ENCODE measurements at places on chromosomes 4 and X. TPM values are rescaled to one million over a fixed set of nuclear protein-coding genes. Genes with fewer than 3 reads are reported as not detected.

DNA sequence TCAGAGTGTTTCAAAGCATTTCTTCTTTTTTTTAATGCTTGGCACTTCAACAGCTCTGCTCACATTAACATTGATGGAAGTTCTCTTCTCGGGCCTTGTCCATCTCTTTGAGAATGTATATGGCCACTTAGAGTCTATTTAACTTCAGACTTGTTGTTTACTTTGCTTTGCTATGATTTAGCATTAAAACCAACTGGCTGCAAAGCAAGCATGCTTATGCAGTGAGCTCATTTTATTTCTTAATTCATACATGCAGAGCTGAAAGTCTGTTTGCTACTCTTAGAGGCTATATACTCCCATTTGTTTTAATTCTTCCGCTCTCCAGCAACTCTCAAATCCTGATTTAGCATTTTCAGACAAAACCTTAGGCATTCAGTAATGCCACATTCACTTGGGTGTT, 107.6 kb upstream of the PACRGL start:
- peaks cover 4% of the 10 kb centered on the region for H3K27me3 ChIP-seq
- no peaks in the 10 kb centered on the region for H3K4me1 ChIP-seq
- H3K4me3 ChIP-seq: no peak overlapping the region
- DNase-seq: no peak
- H3K27ac ChIP-seq: no peak overlapping the region
- no peaks in the 10 kb centered on the region for H3K36me3 ChIP-seq

The FAT1 gene
- not detected for polyA plus RNA-seq

The DTHD1 gene
- 15.6 TPM for polyA plus RNA-seq

The ARMCX1 gene
- 0.14 TPM for polyA plus RNA-seq

The SPANXN3 gene
- not detected for polyA plus RNA-seq

The GASK1B gene
- polyA plus RNA-seq: not detected

DNA sequence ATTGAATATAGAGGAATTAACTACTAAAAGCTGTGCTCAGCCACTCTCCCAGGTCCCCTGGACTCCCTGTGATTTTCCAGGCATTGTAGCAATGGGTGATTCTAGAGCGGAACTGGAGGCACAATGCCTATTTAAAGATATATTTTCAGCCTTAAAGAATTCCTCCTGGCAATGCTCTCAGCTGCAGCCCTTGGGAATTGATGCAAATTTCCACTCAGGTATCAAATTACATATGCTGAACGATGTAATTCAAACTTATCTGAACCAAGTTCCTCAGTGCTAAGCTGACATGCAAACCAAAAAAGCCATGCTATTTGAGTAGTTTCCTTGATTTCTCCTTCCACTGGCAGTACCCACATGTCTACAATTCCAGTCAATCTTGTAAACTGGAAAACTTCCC, 86.3 kb upstream of the GABRA3 start:
- H3K27ac ChIP-seq: no peak overlapping the region
- no peaks in the 10 kb centered on the region for H3K36me3 ChIP-seq
- no peak for DNase-seq
- peaks cover 2% of the 10 kb centered on the region for H3K27me3 ChIP-seq

DNA sequence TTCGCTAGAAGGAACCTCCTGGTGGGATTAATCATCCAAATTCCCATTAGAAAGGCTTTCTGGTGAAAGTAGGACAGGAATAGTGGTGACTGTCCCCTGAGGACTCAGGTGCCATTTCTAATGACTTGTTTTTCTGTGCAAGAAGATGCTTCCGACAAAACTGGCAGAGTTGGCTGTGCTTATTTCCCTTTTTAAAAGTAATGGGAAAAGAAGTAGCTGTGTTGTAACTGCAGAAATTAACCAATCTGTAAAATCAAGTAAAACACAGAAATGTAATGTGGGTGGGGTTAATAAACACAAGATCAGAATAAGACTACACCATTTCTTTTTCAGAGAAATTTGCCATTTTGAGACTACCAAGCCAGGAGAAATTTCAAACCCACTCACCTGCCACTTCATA, 55.0 kb upstream of the FAM9B start:
- no peak for DNase-seq
- H3K27ac ChIP-seq: no peak overlapping the region
- H3K27me3 ChIP-seq: peaks cover 3% of the 10 kb centered on the region
- peaks cover 6% of the 10 kb centered on the region for H3K4me1 ChIP-seq
- H3K4me3 ChIP-seq: no peak overlapping the region

- DNase-seq: no peak
- H3K36me3 ChIP-seq: peaks cover 4% of the 10 kb centered on the region
- H3K4me1 ChIP-seq: peaks cover 54% of the 10 kb centered on the region
- peaks cover 4% of the 10 kb centered on the region for H3K27me3 ChIP-seq
Observed at GRCh38 chr4:1295405-1296055, 5.8 kb downstream of the MAEA start.

DNA sequence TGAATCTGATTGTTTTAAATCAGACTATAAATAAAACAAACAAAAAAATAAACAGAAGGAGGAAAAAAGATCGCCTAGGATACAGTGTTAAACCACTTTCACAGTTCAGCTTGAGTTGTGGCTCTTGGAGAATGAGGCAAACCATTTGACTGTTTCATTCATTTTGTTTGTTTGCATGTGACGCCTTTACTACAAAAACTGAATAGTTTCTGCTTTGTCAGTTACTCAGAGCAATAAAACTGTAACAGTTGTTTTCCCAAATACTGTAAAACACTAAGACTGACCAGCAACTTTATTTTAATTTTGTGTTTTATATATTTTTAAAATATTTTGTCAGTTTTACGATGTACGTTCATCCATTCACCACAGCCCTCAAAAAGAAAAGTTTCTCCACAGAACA, 214.5 kb downstream of the FBXW7 start:
- no peaks in the 10 kb centered on the region for H3K4me1 ChIP-seq
- H3K27me3 ChIP-seq: no peaks in the 10 kb centered on the region
- H3K4me3 ChIP-seq: no peak overlapping the region
- H3K27ac ChIP-seq: no peak overlapping the region

The HSPA4L gene
- not detected for polyA plus RNA-seq

The ATP6AP1 gene
- 98.3 TPM for polyA plus RNA-seq

DNA sequence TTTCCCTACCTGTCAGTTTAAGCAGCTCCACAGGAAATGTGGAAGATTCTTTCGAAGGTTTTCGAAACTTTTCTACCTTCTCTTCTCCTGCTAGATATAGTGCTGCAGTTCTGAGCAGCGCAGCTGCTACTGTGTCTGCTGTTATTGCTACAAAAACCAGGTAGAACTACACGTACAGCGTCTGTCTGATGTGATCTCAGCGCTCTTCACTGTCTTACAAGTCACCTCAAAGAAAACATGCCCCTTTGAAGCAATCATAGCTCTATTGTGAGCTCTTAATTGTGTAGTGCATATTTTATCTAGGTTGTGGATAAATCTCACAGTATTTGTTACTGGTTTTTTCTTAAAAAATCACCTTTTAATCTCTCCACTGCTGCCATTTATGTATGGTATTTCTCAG, 147.6 kb upstream of the BMPR1B start:
- no peak overlapping the region for H3K27ac ChIP-seq
- H3K4me3 ChIP-seq: no peak overlapping the region
- DNase-seq: no peak

DNA sequence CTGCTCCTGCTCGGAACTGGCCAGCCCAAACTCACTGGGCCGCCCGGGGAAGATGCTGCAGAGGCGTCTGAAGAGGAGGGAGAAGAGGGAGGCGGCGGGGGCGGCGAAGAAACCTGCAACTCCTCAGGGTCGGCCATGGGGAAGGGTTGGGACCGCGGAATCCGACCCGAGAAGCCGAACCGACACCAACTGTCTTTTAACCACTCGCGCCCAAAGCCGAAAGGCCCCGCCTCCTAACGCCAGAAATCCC, at the start of gene C4orf46:
Gene C4orf46 (minus strand): TSS at position 223 of the 250 bp plus-strand sequence. CDS start 86 bp downstream, at position 137.
- H3K27ac ChIP-seq: peak within 1 kb of the TSS; percentile 98
- H3K4me3 ChIP-seq: peak within 1 kb of the TSS; percentile 98
- DNase-seq: no peak

The TBX22 gene
- polyA plus RNA-seq: not detected

DNA sequence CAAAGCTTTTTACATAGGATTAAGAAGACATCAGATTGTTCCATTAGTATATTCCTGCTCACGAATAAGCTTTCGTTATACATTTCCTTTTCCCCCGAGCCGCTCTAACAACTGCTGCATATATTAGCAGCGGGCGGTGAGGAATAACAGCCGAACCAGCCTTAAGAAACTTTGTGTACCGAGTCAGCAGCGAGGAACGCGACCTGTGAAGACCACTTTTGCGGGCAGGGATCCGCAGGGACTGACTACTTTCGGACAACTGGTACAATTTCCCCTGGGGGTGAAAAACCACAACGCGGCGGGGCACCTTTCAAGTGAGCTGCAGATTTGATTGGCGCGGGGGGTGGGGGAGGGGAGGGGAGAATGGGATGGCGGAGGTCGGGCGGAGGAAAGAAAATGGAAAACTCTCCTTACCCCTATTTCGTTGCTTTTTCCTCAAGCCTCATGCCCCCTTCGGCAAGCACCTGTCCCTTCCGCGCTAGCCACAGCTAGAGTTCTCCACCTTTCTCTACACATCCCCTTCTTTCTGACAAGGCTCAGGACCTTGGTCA, 5.9 kb upstream of the PITX2 start:
- H3K27ac ChIP-seq: no peak overlapping the region
- no peaks in the 10 kb centered on the region for H3K36me3 ChIP-seq
- no peak for DNase-seq

The FAM47E gene
- not detected for polyA plus RNA-seq

The SLC4A4 gene
- polyA plus RNA-seq: 8.0 TPM

- no peak overlapping the region for H3K4me3 ChIP-seq
- no peaks in the 10 kb centered on the region for H3K4me1 ChIP-seq
- H3K27me3 ChIP-seq: no peaks in the 10 kb centered on the region
- no peaks in the 10 kb centered on the region for H3K36me3 ChIP-seq
- no peak for DNase-seq
Observed at GRCh38 chr4:122591196-122591595, 29.7 kb downstream of the IL21 start.

- no peaks in the 10 kb centered on the region for H3K36me3 ChIP-seq
- no peak for DNase-seq
- H3K4me3 ChIP-seq: no peak overlapping the region
- peaks cover 4% of the 10 kb centered on the region for H3K4me1 ChIP-seq
- H3K27me3 ChIP-seq: no peaks in the 10 kb centered on the region
- H3K27ac ChIP-seq: no peak overlapping the region
Observed at GRCh38 chr4:83387012-83387411, 52.4 kb upstream of the HPSE start.

DNA sequence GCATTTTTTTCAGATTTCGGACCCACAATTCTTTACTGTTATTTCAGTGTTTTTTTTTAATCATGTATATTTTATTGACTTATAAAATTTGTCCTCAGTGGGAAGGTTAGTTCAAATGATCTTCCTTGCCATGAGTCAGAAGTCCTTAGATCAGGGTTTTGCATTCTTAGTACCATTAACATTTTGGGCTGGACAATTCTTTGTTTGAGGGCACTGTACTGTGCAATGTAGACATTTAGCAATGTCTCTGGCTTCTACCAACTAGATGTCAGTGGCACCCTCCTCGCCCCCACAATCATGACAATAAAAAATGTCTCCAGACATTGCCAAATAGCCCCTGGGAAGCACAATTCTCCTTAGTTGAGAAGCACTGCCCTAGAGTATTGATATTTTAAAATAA, 176.6 kb downstream of the VEGFC start:
- no peak overlapping the region for H3K4me3 ChIP-seq
- no peak overlapping the region for H3K27ac ChIP-seq
- H3K4me1 ChIP-seq: no peaks in the 10 kb centered on the region
- peaks cover 3% of the 10 kb centered on the region for H3K27me3 ChIP-seq
- peaks cover 5% of the 10 kb centered on the region for H3K36me3 ChIP-seq

The NPY1R gene
- not detected for polyA plus RNA-seq

DNA sequence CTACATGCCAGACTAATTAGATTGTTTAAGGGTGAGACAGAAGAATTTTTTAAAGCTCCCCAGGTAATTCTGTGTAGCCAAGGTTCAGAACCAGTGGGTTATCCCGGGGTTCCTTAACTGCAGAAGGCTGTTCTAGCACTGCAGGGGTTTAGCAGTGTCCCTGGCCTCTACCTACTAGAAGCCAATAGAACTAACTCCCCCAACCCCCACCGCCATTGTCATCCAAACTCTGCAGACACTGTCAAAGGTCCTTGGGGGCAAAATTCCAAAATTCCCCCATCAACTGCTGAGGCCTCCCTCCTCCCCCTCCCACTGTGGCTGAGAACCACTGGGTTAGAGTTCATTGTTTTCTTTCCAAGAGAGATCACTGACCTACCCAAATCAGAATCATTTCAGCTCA, 66.4 kb downstream of the MOSPD2 start:
- DNase-seq: no peak
- H3K27me3 ChIP-seq: no peaks in the 10 kb centered on the region
- no peaks in the 10 kb centered on the region for H3K4me1 ChIP-seq

The ITIH6 gene
- polyA plus RNA-seq: not detected

GRCh38 chr4:2105559-2105958, 46.4 kb downstream of the NAT8L start:
- no peak for DNase-seq
- H3K36me3 ChIP-seq: peaks cover 6% of the 10 kb centered on the region
- no peak overlapping the region for H3K4me3 ChIP-seq
- peaks cover 8% of the 10 kb centered on the region for H3K27me3 ChIP-seq

- no peak overlapping the region for H3K4me3 ChIP-seq
- H3K27ac ChIP-seq: no peak overlapping the region
- no peak for DNase-seq
- no peaks in the 10 kb centered on the region for H3K36me3 ChIP-seq
- H3K27me3 ChIP-seq: peaks cover 2% of the 10 kb centered on the region
Observed at GRCh38 chr4:6538575-6538974, 36.4 kb upstream of the MAN2B2 start.

- no peak overlapping the region for H3K4me3 ChIP-seq
- no peaks in the 10 kb centered on the region for H3K27me3 ChIP-seq
- H3K27ac ChIP-seq: no peak overlapping the region
- H3K4me1 ChIP-seq: no peaks in the 10 kb centered on the region
- DNase-seq: no peak
Observed at GRCh38 chr4:92599044-92599443, 295.3 kb downstream of the GRID2 start.

- H3K4me1 ChIP-seq: no peaks in the 10 kb centered on the region
- no peak overlapping the region for H3K27ac ChIP-seq
- no peak overlapping the region for H3K4me3 ChIP-seq
- no peaks in the 10 kb centered on the region for H3K27me3 ChIP-seq
- no peak for DNase-seq
Observed at GRCh38 chrX:11397680-11398079, 104.5 kb downstream of the AMELX start.

DNA sequence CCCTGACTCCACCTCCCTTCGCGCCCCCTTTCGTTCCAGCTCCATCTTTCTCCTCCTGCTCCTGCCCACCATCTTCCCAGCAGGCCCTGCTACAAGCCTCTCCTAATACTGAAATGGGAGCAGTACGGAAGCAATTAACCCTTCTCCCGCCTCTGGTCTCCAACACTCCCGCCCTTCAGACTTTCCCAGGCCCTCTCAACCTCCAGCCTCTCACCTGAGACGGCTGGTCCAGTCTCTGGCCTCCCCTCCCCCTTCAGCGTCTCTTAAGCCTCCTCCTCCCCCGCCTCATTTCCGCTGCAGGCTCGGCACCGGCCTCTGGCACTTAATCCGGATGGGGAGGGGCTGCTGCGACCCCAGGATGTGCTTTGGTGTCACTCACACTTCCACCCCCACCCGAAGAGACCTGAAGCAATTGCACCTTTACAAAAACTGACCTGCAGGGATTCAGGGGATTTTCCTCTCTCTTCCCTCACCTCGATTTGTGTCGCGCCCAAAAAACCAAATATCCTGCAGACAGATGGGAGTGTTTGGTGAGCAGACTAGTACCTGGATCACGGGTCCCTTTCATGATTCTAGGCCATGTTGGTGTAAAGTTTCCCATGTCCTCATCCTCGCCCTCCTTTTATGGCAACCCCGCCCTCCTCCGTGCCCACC, 657 bp downstream of the TCEAL8 start:
- H3K27ac ChIP-seq: peak overlapping the region; percentile 98
- peaks cover 3% of the 10 kb centered on the region for H3K27me3 ChIP-seq
- peak; percentile 46 for DNase-seq
- peaks cover 21% of the 10 kb centered on the region for H3K4me1 ChIP-seq
